ENCODE measurements at places on chromosomes 7 and 10. TPM values are rescaled to one million over a fixed set of nuclear protein-coding genes. Genes with fewer than 3 reads are reported as not detected.

ZWINT gene
- 83.4 TPM for total RNA-seq

CDK5 gene
- total RNA-seq, result 35.8 TPM

NEUROD6 gene
- total RNA-seq, result not detected

SPDYE2B gene
- total RNA-seq, result not detected

SORCS1 gene
- total RNA-seq, result not detected

NUDT5 gene
- 157 TPM for total RNA-seq

TAS2R5 gene
- total RNA-seq, result 0.50 TPM

PDSS1 gene
- total RNA-seq, result 14.9 TPM

PON3 gene
- 35.7 TPM for total RNA-seq

GPR141 gene
- not detected for total RNA-seq

KEL gene
- not detected for total RNA-seq

YKT6 gene
- total RNA-seq, result 117 TPM

HMX3 gene
- total RNA-seq, result not detected
